ENCODE measurements at places on chromosomes 1 and 21.

- DNase-seq = no peak
Measured at GRCh38 chr1:41855713-41856112, 63.0 kb downstream of the HIVEP3 start.

GRCh38 chr1:58621391-58621790 lies 44.3 kb upstream of the TACSTD2 start:
- DNase-seq = no peak

DNA sequence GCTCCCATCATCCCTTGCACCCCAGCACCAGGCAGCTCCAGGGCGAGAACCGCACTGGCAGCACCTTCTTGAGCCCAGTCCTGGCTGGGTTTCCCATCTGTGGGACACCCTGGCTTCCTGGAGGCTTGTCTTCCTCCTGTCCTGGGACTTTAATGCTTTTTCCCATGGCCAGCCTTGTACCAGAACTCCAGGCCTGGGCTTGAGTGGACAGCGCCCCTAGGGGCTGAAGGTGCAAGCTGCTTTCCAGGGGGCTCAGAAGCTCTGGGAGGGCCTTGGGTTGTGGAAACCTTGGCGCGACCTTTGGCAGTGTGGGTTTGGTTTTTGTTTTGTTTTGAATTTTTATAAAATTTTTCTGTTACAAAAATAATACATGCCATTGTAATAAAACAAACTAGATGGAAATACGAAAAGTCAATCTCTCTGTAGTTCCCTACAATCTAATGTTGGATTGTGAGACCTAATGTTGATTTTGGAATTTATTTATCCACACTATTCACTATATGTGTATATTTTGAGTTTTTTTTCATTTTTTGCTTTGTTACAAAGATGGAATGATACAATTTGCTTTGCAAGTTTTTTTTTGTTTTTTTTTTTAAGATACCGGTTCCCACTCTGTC lies 33.8 kb upstream of the RPL11 start:
- peak; percentile 70 for DNase-seq

DNA sequence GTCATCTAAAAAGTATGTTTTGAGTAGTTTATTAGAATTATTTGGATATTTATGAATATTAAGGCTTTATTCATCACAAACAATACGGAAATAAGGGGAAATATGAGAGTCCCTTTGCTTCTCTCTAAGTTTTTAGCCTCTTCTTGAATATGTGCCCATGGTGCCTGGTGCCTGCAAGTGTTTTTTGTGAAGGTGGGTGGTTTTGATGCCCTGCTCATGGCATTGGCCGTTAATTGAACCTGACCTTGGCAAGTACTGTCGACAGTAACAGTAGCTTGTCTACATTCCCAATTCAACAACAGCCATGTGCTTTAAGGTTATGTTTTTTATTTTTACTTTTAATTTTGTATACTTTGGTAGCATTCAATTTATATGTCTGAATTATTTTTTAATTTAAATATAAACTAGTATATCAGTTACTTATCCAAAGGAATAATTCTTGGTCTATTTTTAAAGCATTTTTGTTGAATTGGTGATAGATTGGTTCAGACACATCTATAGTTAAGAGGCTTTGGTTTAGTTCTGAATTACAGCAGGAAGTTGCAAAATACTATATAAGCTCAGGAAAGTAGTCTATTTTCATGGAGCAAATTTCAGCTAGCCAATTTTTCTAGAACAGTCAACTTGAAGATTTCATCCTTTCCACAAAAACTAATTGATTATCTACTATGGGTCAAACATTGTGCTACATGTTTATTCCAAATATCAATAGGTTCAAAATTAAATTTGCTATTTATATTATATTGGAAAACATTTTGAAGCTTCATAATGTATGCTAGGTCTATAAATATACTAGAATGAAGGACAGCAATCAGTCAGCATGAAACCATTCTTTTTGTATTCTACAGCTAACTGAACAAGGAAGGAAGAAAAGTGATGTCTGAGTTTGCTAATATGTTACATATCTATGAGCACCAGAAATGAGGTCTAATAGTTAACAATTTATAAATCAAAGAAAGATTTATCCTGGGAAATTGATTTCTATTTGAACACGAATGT lies 184.4 kb downstream of the MRPL39 start:
- no peak for DNase-seq

GRCh38 chr1:207830788-207831187 lies 78.9 kb downstream of the CD46 start:
- DNase-seq = no peak

- peak; percentile 99 for DNase-seq
Measured at GRCh38 chr1:59143133-59143487, 153.8 kb upstream of the FGGY start.

GRCh38 chr1:111234866-111235265 lies 7.4 kb downstream of the CHI3L2 start:
- peak; percentile 70 for DNase-seq

DNA sequence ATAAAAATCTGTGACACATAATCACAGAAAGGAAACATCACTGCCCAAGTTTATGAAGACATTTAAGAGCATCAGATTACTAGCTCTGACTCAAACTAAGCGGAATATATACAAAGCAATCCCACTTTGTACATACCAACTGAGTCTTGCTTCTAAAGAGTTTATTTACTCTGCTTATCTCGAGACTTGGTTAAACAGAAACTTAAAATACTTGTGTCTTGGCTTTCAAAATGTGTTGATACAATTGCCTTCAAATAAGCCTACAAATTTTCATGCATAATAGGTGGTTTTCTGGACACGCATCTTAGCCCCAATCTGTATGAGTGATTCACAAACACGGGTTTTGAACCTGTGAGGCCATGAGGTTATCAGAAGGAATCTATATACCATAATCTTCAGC lies 21.0 kb downstream of the CD160 start:
- peak; percentile 85 for DNase-seq

- no peak for DNase-seq
Measured at GRCh38 chr21:25682382-25682781, 43.3 kb downstream of the JAM2 start.

DNA sequence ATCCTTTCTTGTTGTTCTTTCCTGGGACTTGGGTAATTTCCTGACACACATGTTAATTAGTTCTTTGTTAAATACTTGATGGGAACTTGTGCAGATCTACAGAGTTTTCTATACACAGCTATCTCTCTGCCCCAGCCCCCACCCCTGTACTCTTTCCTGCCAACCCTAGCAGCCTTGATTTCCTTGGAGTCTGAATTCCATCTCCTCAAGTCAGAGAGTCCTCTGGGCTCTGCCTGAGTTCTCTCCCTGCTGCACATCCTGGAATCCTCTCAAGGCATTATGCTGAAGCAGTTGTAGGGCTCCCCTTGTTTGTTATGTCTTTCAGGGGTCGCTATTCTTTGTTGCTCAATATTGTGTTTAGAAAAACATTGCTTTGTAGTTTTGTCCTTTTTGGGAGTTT lies 384.7 kb downstream of the RPS6KC1 start:
- no peak for DNase-seq

- DNase-seq = peak; percentile 47
Measured at GRCh38 chr1:73781251-73781650, 416.7 kb downstream of the LRRIQ3 start.

GRCh38 chr21:29403922-29404538 lies 105.3 kb downstream of the BACH1 start:
- DNase-seq = no peak

- peak; percentile 93 for DNase-seq
Measured at GRCh38 chr1:76998582-76999223, 131.4 kb downstream of the ST6GALNAC5 start.

DNA sequence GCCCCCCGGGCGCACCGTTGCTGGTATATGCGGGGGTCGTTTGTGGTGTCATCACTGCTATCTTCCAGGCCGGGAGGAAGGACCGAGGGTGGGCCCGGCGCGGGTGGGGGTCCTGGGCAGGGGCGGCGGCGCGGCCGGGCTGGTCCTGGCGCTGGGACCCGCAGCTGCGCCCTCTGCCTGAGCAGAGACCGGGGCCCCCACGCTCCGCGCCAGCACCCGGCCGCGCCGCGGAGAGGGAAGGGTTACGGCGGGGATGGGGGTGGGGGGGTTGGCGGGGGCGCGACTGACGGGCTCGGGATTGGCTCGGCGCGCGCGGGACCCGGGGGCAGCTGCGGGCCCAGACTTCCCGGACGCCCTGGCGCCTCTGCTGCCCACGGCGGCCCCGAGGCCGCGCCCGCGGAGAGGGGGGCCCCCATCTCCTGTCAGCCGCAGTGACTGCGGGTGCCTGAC lies 13.8 kb upstream of the SAMD11 start:
- DNase-seq = no peak

GRCh38 chr1:76835203-76835602 lies 32.1 kb upstream of the ST6GALNAC5 start:
- DNase-seq = no peak

DNA sequence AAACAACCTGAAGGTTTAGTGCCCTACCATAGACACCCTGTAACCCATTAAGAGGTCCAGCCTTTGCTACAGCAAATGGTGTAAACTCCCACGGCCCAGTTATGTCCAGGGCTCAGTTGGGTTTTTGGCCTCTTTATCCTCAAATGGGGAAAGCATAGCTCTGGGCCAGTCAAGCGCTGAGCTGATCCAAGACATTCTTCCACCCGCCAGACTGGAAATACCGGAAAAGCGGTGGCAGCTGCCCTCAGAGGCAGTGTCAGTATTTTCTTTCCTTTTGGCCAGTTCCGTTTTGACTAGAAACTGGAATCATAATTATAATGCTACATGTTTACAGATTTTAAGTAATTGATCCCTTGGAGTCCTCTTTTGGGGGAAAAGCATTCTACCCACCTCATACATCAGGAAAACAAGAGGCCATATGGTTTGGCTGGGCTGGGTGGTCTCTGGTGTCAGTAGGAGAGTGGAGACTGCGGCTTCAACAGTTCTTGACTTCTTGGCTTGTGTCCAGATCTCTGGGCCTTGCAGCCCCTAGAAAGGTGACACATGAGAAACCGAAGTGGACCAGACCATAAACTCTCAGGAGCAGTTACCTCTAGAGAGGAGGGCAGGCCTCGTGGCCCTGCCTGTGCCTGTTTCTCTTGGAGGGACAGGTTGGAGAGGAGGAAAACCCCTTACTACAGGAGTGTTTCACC lies 30.2 kb upstream of the CLDN14 start:
- DNase-seq = no peak

- peak; percentile 65 for DNase-seq
Measured at GRCh38 chr1:39992234-39992633, 37.3 kb downstream of the MFSD2A start.

DNA sequence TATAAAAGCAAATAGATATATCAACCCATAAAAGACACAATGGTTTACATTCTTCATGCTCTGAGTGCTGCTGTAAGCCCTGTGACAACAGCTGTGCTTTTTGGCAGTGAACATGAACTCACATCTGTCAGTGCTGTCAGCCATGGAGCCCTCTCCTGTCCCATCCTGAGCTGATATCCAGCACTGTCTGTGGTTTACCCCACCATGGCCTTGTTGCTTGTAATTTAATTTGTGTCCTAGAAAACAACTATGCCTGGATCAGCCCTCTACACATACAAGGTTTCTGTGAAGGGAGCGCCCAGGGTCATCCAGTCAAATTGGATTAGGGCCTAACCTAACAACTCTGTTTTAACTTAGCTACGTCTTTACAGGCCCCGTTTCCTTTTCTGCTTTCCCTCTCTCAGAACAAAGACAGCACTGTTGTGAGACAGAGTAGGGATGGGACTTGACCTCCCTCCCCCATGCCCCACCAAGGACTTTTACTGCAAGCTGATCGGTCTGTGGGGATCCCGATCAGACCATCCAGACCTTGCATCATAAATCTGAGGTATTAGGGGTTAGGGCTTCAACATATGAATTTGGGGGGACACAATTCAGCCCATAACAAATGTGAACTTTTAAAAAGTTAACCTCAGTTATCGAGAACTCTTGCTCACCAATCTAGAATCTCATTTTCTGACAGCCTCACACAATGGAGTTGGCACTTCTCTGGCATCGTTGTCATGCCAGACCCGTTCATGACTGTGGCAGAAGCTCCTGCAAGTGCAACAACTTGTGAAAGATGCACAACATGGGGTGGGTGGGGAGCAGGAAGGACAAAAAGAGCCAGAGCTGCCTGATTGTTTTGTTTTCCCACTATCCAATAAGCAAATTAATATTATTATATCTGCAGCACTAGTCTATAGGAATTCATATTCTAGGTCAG lies 16.4 kb upstream of the SLC44A3 start:
- no peak for DNase-seq

DNA sequence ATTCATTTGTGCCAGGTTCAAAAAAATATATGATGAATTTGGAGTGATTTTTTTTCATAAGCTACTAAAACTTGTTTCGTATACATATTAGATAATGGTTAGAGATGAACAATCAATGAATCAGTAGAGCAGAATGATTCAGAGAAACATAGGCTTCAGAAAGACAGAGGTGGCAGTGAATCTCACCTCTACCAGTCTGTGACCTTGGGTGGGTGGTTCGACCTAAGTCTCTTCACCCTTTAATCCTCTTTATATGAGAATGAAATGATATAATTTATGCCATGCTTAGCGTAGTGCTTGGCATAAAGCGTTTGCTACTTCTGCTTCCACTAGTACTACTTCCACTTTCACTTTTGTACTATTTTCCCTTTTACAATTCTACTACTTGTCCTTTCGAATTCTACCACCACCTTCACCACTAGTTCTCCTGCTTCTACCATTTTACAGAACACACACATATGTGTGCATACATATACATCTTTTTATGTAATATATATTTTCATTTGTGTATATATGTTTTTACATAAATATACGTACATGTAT lies 45.1 kb downstream of the FYB2 start:
- DNase-seq = no peak

GRCh38 chr1:201560328-201561194 lies 21.6 kb downstream of the NAV1 start:
- DNase-seq = no peak

GRCh38 chr1:12722626-12723025 lies 6.7 kb downstream of the AADACL3 start:
- no peak for DNase-seq

- no peak for DNase-seq
Measured at GRCh38 chr1:212295579-212295978, 10.4 kb downstream of the PPP2R5A start.

- DNase-seq = no peak
Measured at GRCh38 chr1:203995228-203995627, 77.7 kb upstream of the SOX13 start.

GRCh38 chr1:181817091-181817490 lies 244.4 kb downstream of the ZNF648 start:
- DNase-seq = no peak

- DNase-seq = no peak
Measured at GRCh38 chr1:87880098-87880760, 551.5 kb downstream of the LMO4 start.

DNA sequence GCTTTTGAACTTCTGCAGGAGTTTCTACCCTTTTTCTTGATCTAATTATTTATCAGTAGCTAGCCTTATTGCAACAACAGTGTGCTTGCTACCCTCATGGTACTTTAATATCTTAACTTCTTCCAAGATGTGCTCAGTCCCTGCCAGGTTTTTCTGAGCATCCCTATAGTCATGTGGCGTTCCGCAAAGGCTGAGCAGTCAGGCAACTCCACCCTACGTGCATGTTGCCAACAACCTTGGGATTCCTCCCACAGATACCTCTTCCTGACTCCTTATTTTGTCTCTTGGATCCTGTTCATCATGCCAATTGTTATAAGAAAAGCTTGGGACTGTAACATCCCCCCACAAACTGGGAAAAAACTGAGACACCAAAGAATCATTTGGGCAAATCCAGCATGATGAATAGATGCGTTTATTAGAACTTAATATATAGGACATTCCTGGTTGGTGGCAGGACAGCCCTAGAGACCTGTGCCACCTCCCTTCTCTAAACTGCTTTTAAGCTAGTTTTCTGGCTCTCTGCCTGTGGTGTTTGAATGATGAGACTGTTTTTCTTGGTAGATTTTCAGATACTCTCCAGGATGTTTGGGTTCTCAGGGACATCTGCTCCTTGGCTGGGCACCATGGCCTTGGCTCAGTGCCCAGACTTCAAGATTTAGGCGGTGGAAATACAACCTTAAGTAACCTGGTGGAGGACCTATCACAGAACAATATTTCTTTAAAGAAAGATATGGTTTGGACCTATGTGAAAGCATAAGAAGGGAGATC lies 27.1 kb upstream of the KCTD3 start:
- DNase-seq = no peak

Measured in ELR (cell line).